ENCODE measurements at places on chromosomes 1 and 21.

- no peak for DNase-seq
Measured at GRCh38 chr21:27580276-27580675, 613.4 kb upstream of the ADAMTS5 start.

- DNase-seq, result no peak
Measured at GRCh38 chr1:224801844-224802490, 127.5 kb upstream of the DNAH14 start.

DNA sequence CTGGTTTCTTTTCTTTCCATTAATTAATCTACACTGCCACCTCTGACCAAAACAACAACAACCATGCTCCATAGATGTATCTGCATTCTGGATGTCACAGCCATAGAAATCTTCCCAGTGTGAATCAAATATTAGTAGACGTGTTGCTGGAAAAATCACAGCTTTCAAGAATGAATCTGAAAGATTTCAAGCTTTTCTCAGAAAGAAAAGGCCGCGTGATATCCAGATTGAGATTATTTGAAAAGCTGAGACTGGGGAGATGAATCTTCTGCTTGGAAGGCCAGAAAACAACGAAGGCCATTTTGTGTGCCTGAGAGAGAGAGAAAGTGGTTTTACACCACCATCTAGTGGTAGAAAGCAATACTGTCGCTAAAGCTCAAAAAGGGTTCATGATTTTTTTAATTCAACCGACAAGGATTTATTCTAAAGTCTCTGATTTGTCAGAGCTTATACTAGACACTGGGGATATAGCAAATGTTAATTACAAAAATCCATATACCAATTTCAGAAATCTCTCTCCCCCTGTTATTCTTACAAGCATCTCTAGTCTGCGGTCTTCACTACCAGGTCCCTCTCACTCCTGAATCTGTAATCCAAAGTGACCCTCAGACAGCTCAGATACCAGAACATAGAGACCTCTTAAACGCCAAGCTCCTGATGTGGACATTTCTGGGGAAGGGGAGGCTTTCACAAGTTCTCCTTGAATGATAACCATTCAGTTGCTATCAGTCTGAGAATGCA lies 87.5 kb upstream of the SGIP1 start:
- peak; percentile 65 for DNase-seq

DNA sequence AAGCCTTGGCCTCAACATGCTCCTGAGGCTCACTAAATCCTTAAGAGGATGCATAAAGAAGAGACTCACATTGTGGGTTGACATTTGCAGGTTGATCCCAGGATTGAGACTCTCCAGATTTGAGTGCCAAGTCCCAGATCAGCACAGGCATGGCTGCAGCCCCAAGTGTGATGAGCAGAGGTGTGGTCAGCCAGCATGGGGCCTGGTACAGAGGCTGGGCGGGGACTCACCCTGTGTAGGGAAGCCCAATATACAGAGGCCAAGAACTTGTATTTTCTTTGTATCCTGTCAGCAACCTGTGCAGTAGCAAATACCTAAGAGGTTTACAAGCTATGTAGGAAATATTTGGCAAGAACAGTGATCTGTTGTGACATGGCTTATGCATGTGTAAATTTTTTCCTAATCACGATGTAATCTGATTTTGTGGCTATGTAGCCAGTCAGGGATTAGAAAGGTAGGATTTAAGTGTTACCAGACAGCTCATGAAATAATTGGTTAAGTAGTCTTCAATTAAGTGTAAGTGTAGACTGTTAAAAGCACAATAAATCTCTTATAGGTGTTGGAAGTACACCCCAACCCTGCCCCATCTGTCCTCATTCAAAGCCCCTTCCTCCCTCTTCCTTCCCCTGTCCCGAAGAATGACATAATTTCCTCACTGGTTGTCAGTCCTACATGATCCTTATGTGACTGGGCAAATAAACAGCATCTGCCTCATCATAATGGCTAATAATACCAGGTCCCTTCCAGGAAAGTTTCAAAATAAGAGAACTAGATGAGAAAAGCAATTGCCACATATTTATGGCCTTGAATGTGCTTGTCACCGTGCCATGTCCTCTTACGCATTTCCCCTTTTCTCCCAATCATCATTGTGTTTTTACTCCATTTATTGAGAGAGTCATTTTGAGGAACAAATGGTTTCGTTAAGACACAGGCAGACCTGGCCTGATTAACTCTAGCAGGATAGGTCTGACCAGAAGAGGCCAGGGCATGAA lies 120.9 kb downstream of the HLX start:
- no peak for DNase-seq

GRCh38 chr1:204464187-204464631 lies 30.4 kb downstream of the PIK3C2B start:
- DNase-seq, result no peak

- no peak for DNase-seq
Measured at GRCh38 chr1:21200767-21201166, 24.1 kb upstream of the EIF4G3 start.

DNA sequence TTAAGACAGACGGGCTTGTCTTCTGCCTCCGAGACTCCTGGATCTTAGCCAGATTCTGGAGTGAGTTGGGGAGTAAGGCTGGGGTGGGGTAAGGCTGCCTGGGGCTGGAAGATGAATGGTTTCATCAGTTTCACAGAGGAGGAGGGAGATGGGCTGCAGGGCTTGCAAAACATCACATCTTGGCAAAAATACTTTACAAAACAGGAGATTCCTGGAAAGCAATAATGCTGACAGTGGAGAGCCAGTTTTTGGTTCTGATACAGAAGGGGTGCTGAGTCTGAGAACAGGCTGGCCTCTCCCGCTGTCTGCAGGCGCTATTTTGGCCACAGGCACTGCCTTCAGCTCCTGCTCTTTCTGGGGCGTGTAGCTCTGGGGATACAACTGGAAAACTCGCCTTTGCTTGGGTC lies 83.4 kb upstream of the KCNE2 start:
- no peak for DNase-seq

DNA sequence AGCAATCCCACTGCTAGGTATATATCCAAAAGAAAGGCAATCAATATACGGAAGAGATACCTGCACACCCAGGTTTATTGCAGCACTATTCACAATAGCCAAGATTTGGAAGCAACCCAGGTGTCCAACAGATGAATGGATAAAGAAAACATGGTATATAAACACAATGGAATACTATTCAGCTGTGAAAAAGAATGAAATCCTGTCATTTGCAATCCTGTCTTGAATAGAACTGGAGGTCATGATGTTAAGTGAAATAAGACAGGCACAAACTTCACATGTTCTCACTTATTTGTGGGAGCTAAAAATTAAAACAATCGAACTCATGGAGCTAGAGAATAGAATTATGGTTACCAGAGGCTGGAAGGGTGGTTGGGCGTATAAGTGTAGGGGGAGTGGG lies 101.0 kb downstream of the OSBPL9 start:
- DNase-seq, result no peak

DNA sequence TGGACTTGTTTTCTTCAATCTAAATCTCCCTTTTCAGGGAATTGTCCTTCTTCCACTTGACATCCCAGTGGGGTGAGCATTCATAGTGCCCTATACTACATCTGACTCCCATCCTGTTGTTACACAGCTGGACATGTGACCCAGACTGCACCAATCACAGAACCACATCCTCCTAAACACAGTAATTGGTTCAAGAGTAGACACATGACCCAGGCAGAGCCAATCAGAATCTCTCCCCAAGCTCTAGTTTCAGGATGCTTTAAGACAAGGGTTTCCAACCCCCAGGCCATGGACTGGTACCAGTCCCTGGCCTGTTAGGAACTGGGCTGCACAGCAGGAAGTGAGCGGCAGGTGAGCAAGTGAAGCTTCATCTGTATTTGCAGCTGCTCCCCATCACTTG lies 5.6 kb upstream of the DDOST start:
- DNase-seq, result no peak

- no peak for DNase-seq
Measured at GRCh38 chr1:159929155-159930051, 4.1 kb upstream of the TAGLN2 start.

DNA sequence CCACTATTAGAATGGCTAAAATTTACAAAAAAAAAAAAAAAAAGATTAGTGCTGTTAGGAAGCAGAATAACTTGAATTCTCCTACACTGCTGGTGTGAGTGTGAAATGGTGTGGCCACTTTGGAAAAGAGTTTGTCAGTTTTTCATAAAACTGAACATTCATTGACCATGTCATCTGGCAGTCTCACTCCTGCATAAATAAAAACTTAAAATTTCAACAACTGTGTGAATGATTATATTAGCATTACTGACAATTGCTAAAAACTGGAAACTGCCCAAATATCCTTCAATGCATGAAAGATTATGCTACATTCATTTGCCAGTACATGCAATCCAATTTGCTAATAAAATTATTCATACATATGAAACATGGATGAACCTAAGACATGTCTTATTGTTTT lies 570.9 kb downstream of the NEGR1 start:
- DNase-seq, result no peak

DNA sequence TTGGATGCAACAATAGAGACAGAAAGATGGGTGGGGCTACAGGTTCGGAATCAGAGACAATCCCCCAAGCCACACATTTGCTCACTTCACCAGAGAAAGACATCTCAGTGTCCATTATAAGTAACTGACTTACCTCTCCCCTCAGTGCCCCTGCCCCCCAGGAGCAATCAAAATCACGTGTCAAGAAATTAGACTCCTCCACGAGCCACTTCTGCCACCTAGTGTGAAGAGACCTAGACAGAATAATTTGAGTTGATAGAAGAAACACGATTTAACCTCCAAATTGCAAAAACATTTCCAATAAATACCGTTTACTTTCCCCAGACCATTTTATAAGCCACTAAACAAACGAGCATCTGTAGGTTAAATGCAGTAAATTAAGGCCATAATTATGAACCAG lies 123.2 kb downstream of the SLC30A10 start:
- DNase-seq, result peak; percentile 21

DNA sequence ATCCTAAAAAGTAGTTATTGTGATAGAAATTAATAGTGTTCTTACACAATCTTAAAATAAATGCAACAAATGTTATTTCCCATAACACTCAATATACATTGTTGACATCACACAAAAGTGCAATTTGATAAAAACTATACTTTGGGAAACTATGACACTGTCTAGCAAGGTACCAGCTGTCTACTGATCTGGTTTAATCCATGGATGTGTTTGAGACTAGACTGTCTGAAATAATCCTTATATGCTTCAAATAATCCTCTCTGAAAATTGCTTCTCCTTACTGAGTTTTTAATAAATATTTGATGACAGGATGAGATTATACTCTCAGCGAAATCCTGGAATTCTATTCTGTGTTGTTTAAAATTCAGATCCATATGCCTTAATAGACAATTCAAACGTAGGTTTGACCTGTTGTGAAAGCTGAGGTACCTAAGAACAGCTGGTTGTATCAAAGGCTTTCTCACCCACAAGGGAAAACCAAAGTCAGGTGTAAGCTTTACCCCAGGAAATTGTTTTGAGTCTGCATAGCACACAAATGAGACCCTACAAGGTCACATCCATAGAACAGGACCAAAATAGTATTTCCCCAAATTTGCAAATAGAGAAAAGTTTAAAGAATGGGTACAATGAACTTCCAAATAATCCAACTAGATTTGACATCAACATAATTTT lies 8.8 kb upstream of the GFI1 start:
- DNase-seq, result no peak

- DNase-seq, result no peak
Measured at GRCh38 chr1:6880951-6881690, 95.9 kb downstream of the CAMTA1 start.

DNA sequence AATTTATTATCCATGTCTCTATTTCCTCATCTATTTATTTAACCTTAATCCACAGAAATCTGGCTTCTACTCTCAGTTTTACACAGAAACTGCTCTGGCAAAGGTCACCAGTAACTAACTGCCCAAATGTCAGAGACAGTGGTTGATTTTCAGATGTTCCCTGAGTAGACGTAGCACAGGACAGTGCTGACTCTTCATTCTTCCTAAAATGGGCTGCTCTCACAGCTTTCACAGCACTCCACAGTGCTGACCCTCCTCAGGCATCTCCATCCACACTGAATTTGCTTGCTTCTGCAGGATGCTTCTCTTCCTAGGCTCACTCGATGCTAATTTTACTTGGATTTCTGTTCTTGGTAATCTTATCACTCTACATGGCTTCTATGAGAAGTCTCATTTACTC lies 508.2 kb upstream of the ZRANB2 start:
- no peak for DNase-seq

DNA sequence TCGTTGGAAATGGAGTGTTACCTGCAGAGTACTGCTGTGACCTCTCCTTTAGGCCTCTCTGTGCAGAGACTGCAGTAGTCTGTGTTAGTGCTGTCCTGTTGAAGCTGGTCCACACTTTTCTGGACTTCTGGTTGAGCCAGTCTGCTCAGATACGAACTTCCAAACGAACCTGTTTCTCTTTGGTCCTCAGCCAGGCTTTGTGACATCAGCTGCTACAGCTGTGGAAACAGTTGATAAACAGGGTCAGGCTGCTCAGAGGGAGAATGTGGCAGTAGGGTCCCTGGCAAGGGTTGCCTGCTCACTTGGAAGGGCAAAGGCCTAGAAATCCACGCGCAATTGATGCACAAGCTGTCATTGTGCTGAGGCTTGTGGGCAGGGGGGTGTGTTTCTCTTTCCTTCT lies 98.8 kb downstream of the NOS1AP start:
- no peak for DNase-seq

DNA sequence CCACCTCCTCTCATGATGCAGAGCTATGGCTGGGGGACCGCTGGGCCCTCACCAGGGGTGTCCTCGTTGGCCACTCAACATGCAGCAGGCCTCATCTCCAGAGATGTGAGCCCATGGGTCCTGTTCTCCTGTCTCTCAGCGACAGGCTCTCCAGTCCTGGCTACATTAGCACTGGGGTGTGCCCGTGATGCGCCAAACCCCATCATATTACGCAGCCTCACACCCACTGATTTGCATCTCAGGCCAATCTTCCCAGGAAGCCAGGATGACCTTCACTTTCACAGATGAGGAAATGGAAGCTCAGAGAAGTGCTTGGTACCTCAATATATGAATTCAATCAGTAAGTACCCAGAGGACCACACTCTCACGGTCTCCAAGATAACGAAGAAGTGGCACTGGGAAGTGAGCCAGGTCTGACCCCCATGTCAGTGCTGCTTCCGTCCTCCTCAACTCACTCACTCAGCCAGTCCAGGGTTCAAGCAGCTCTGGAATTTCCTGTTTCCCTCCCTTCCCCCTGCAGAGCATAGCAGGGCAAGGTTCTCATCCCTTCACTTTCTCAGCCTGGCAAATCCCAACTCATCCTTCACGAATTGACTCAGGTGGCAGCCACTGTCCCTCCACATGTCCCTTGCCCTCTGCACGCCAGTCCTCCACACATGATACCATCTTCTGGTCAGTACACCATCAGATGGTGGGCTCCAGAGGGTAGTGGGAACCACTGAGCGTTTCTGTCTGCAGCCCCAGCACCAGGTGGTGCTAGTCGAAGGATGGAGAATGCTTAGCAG lies 28.9 kb upstream of the EVA1B start:
- DNase-seq, result no peak

DNA sequence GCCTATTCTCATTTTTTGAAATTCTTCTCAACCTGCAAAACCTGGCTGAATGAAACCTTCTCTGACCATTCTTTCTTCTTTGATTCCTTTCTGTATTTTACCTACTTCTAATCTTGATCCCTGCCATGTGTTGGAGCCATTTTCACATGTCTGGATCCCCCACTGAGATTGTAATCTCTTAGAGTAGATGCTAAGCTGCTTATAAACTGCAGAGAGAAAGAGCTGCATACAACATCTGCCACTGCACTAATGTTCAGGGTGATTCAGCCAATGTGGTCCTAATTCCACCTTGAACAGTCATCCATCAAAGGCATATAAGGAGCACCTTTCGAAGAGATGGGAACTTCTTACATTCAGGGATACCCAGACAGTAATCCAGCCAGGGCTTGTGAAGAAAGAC lies 16.2 kb upstream of the DAB1 start:
- DNase-seq, result no peak

All from NCI-H1436 (cell line).